Cardiac muscle cell (in vitro differentiated cells and primary cell): ENCODE measurements at places on chromosomes 6 and 20. TPM values are rescaled to one million over a fixed set of nuclear protein-coding genes. Genes with fewer than 3 reads are reported as not detected.

DNA sequence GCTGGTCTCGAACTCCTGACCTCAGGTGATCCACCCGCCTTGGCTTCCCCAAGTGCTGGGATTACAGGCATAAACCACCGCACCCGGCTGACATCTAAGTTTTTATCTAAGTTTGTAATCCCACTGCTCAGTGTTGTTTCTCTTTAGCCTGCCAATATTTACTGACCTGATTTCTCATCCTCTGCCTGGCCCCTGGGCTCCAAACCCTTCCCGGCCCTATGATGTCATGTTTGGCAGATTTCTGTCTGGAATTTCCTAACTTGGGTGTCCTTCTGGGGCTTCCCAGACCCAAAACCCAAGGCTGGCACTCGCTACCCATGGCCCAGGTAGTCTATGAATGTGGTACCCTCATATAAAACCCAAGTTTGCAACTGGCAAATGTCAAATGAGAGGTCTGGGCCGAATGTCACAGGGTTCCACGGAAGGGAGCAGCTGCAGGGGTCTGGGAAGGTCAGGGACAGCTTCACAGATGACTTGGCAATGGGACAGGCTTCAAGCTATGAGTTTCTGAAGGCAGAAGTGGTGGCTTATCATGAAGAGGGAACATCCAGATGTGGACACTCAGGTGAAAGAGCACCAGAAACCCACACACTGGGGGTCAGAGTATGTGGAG lies 54.9 kb downstream of the TMEM170B start:
- no peak for DNase-seq

DNA sequence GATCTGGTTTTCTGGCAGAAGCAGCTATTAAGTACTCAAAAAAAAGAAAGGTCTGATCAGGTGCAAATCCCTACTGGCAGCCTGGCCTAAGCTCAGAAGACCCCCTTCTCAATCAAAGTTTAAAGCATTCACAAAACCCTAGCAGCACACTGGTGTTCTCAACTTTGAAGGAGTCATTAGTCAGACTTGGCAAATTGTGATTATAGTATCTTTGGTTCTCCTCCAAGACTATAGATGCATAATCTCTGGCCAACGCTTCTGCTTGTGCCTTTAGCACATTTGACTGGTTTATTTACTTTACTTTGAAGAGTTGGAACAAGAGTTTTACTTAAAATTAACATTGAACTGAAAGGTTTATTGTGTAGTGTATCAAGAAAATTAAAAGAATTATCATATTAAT lies 248.9 kb downstream of the PTPRK start:
- peak; percentile 35 for DNase-seq

- DNase-seq, result peak; percentile 89
Observed at GRCh38 chr6:151071295-151071694, 168.5 kb upstream of the AKAP12 start.

Gene PRSS35
- 60.2 and 89.7 TPM in 2 replicates for total RNA-seq

GRCh38 chr6:116485559-116486184 lies 24.5 kb downstream of the CALHM6 start:
- DNase-seq, result no peak

Gene ABHD16B
- not detected in 2 replicates for total RNA-seq

GRCh38 chr6:141443032-141443431 lies 689.7 kb upstream of the GJE1 start:
- DNase-seq, result no peak

DNA sequence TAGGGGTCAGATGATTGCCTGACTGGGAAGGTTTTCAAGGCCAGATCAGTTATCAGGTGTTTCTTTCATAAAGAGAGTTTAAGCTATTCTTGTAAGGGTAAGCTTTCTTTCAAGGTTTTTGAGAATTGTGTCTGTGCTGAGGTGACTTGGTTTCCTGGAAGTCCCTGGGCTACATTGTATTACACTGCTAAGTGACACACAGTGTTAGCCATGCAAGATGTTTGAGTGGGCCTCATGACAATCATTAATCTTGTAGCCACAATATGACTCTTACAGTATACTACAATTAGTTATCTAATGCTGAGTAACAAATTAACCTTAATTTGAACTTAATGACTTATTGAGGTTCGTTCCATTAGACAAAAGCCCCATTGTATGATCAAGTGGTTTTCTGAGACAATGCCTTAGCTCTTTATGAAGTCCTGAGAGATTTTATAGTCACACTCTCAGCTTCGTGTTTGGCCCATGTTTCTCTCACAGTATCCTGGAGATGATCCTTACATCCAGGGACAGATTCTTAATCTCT lies 186.7 kb downstream of the RPS12 start:
- DNase-seq, result no peak

Gene TPD52L1
- 50.1 and 72.8 TPM in 2 replicates for total RNA-seq

Gene PDYN
- total RNA-seq, result 0.33 and 0.95 TPM in 2 replicates

- DNase-seq, result no peak
Observed at GRCh38 chr6:163122365-163122764, 292.2 kb upstream of the QKI start.

GRCh38 chr20:31566319-31566657 lies 38.8 kb upstream of the ID1 start:
- DNase-seq, result no peak

GRCh38 chr20:2756056-2756611 lies 44.3 kb downstream of the CPXM1 start:
- peak; percentile 63 for DNase-seq

Gene NOTCH4
- total RNA-seq, result 5.0 and 5.4 TPM in 2 replicates

Gene C20orf141
- not detected in 2 replicates for total RNA-seq

Gene TP53TG5
- total RNA-seq, result 0.32 and 0.39 TPM in 2 replicates

Gene MOXD1
- 19.0 and 30.6 TPM in 2 replicates for total RNA-seq

Gene HTR1E
- total RNA-seq, result 0.39 TPM in 1 of 2 replicates, not detected in the other

Gene TAAR2
- not detected in 2 replicates for total RNA-seq

DNA sequence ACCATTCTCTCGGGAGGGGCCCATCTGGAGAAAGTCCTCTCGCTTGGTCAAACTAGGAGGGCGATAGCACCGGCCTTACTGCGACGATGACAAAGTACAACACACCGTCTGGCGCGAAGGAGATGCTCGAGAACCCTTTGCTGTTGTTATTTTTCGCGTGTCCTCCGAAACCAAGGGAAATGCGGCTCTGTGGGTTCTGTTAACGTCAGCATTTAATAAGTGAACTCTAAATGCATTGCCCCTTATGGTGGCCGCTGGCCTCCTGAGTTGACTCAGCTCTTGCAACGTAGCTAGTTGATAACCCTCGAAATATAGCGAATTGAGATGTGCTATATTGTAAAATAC lies 577 bp upstream of the SCAND1 start:
- no peak for DNase-seq

Gene RBBP8NL
- total RNA-seq, result not detected in 2 replicates

GRCh38 chr20:3766422-3767109 lies 987 bp downstream of the ADISSP start:
- DNase-seq, result no peak

GRCh38 chr6:122714059-122714458 lies 65.5 kb upstream of the FABP7 start:
- DNase-seq, result no peak

Gene OR12D3
- total RNA-seq, result not detected in 2 replicates

- DNase-seq, result peak; percentile 94
Observed at GRCh38 chr20:25136643-25137559, 55.0 kb upstream of the VSX1 start.

GRCh38 chr20:38499366-38499765 lies 26.7 kb downstream of the RALGAPB start:
- DNase-seq, result no peak

GRCh38 chr20:38970302-38970701 lies 8.2 kb downstream of the DHX35 start:
- DNase-seq, result no peak
